ENCODE measurements at places on chromosomes 5 and 9. TPM values are rescaled to one million over a fixed set of nuclear protein-coding genes. Genes with fewer than 3 reads are reported as not detected.

GRCh38 chr9:35791297-35791921 lies at the start of gene NPR2:
TSS of gene NPR2 (plus strand) at chr9:35791591. CDS start at chr9:35792409, 818 bp downstream.
- DNase-seq: no peak

The GRAMD2B gene
- 44.8 TPM for total RNA-seq

GRCh38 chr5:152568016-152568415 lies 162.9 kb upstream of the NMUR2 start:
- DNase-seq: no peak

- no peak for DNase-seq
Observed at GRCh38 chr9:1461812-1462211, 411.7 kb downstream of the DMRT2 start.

The APBA1 gene
- 12.7 TPM for total RNA-seq

DNA sequence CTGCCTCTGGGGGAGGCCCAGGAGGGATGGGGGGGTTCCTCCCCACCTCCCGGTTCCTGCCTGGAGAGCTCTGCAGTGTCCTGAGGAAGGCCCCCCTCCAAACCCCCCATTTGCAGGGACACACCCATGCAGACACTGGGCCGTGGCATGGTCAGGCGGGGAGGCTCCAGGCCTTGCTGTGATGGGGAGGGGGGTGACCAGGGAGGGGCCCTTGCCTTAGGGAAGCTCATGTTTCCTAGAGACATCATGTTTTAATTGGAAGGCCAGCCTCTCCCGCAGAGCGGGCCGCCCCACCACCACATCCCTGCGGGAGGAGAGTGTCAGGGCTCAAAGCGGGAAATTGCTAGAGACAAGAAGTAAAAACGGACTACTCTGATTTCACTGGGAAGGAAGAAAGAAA lies 12.0 kb downstream of the PRRX2 start:
- DNase-seq: no peak
